ENCODE measurements at places on chromosomes 1 and 21.
A peak's percentile ranks its signal among the peaks of the same experiment; 100 is the strongest.

GRCh38 chr1:16315437-16315836, 36.8 kb downstream of the FBXO42 start:
- no peak for DNase-seq

- DNase-seq, result no peak
These were observed 49.5 kb downstream of the CHODL start for GRCh38 chr21:18294100-18294499.

GRCh38 chr1:1784933-1785332, 6.7 kb upstream of the NADK start:
- DNase-seq, result no peak

- DNase-seq, result no peak
These were observed 28.1 kb downstream of the RNF187 start for GRCh38 chr1:228515200-228515834.

DNA sequence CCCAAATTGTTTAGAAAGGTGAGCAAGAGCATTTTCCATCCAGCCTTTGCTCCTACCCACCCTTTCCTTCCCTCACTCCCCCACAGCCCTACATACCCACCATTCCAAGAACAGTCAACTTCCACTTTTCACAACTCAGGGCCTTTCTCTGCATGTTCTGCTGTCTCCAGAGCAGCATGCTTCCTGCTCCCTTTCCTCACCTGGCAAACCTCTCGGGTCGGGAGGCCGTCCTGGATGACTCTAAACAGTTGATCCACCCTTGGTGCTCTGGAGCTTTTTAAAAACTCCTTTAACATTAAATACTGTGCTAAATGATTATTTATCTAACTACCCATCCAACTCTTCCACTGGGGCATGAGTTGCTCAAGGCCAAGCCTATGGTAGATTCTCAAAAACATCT, 200.6 kb downstream of the SETD4 start:
- DNase-seq, result no peak

DNA sequence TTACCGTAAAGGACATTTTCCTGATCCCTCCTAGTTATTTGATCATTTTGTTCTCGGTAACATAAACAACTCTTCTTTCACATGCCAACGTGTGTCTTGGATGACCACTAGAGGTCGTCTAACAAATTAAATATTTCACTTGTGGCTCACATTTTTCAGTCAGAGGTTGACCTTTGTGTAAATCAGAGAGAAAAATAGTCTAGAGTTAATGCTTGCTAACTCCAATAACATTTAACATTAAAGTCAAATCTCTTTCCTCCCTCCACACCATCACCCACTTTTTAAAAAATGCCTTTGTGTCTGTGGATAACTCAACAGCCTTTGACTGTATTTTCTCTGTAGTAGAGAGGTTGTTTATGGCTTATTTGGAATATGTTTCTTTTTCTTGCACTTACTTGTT, 220.5 kb upstream of the B3GALT2 start:
- DNase-seq, result peak; percentile 38

GRCh38 chr1:10862743-10863335, 66.4 kb upstream of the CASZ1 start:
- DNase-seq, result no peak

GRCh38 chr1:3902571-3903091, 2.6 kb upstream of the C1orf174 start:
- DNase-seq, result no peak

- peak; percentile 77 for DNase-seq
These were observed at the start of gene DMAP1 for GRCh38 chr1:44213222-44214112. TSS of gene DMAP1 (plus strand) at chr1:44213471. CDS start at chr1:44213754, 283 bp downstream.

DNA sequence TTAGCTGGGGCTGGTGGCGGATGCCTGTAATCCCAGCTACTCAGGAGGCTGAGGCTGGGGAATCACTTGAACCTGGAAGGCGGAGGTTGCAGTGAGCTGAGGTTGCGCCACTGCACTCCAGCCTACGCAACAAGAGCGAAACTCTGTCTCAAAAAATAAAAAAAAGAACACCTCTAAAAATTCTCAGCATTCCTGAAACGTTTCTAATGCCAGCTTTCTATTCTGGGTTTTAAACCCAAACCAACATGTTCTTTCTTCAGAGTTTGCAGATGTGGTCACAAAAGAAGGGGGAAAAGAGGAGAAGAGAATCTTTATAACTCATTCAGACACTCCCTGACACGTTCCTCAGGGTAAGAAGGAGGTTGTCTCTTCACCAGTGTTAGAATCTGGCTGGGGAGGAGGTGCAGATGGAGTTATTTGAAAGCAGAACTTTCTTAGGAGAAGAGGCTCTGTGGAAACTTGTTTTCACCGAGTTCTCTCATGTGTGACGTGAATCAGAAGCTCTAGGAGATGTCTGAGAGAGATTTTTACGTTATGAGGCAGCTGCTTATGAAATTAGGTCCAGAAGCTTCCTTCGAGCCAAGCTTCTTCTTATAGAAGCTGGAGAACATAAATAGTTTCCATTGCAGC, 17.8 kb upstream of the CNR2 start:
- peak; percentile 31 for DNase-seq

DNA sequence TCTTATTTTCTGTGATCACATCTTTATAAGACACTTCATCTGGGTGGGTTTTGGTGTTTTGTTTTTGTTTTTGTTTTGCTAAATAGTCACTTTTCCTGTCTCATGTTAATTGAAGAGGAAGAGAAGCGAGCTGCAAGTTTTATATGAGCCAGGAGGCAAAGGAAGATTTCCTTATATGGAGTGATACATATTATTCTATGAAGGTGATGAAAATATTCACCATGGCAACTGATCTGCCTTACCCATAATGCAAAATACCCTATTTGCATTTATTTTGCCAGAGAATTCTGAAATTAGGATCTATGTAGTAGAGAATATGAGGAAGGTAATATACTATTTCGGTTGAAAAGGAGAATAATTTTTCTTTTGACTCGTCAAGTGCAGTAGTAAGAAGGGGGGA, 13.9 kb downstream of the CXADR start:
- no peak for DNase-seq

GRCh38 chr1:108592030-108592759, 32.3 kb downstream of the EEIG2 start:
- DNase-seq, result no peak

DNA sequence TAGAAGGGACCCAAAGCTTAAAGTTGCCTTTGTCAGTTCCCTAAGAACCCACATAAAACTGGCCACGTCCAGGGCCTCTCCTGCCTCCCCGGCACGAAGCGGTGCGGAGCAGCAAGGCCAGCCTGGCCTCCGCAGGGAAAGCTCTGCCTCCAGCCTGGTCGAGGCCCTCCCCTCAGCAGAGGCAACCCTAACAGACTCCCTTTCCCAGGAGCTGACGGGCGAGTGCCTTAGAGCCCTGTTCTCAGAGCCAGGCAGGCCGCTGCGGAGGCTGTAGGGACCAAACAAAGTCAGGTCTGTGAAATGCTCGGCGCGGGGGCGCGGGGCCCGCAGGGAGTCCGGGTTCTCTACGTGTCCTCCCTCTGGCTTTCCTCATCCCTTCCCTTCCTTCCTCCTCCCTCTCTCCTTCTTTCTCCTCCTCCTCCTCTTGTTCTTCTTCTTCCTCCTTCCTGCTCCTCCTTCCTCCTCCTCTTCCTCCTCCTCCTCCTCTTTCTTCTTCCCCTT, 40.7 kb downstream of the RIPK4 start:
- no peak for DNase-seq

- no peak for DNase-seq
These were observed 75.8 kb downstream of the ATP5PO start for GRCh38 chr21:33839806-33840205.

GRCh38 chr1:205858141-205858961, 8.4 kb upstream of the PM20D1 start:
- DNase-seq, result no peak

DNA sequence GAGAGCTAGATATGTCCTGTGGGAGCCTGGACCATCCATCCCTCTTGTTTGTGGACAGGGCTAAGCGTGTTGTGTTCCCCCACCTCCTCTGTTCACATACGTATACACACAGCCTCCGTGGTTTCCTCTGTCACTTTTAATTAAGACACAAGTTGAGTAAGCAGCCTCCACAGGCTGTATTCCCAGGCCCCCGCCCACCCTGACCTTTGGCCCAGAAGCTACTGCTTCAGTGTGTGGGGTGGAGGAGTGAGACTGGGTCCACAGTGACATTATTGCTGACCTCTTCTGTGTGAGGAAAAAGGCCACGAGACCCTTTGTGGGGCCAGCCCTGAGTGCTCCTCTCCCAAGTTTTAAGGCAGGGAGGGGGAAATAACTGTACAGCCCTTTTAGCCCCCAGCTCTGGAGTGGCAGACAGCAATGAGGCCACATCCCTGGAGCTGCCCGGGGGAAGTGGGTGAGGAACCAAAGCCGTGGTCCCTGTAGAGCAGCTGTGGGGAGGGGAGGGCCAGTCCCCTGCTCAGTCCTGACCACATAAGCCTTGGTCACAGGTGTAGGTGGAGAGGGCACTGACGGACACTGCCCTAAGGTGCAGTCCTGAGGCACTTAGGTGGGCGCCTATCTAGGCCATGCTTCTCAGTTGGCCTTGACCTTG, 4.4 kb downstream of the ELOVL1 start:
- DNase-seq, result no peak

GRCh38 chr1:236734141-236734765, 48.0 kb downstream of the ACTN2 start:
- DNase-seq, result peak; percentile 21

GRCh38 chr1:222794656-222795474, 20.0 kb upstream of the DISP1 start:
- no peak for DNase-seq

DNA sequence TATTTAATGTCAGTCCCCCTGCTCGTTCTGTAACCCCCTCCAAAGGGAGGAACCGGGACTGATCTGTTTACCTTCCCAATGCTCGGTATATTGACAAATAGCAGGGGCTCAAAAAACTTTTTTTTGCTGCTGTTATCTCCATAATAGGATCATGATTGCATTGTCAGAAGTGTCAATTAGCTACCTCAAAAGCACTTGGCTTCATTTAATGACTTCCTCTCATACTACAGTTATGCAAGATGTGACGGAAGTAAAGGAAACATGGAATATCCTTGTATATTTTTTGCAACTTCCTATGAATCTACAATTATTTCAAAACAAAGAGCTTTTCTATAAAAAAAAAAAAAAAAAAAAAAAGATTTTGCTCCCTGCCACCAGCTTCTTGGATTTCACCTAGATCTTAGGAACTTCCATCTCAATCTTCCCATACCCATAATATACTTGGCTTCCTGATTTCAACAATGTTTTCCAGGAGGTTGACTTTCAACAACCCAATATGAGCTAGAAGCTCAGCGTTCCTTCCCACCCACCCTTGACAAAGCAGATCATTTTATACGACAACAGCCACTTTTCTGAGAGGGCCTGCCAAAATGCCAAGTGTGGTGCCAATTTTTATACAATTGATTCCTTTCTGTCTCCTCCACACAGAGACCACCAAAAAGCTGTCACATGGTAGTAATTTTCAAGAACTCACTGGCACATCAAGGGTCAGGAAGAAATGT, 71.7 kb downstream of the SETD4 start:
- no peak for DNase-seq

Data from NCI-H226 (cell line).